ENCODE measurements at places on chromosomes 6 and 20. TPM values are rescaled to one million over a fixed set of nuclear protein-coding genes. Genes with fewer than 3 reads are reported as not detected.

The RPL7L1 gene
- 102 TPM for total RNA-seq

The IRF4 gene
- 0.05 TPM for total RNA-seq

The ID4 gene
- 1.1 TPM for total RNA-seq

The NTSR1 gene
- 0.52 TPM for total RNA-seq

The LTA gene
- total RNA-seq = 0.11 TPM

The NHLRC1 gene
- total RNA-seq = 2.0 TPM

The PLEKHG1 gene
- 19.2 TPM for total RNA-seq

The CD24 gene
- 3.3 TPM for total RNA-seq

The RBPJL gene
- total RNA-seq = not detected

The MMP24OS gene
- total RNA-seq = 26.8 TPM

The CASS4 gene
- 0.16 TPM for total RNA-seq

The MLIP gene
- 0.66 TPM for total RNA-seq

The MYL9 gene
- 0.39 TPM for total RNA-seq

The PRDM13 gene
- not detected for total RNA-seq

The TBC1D32 gene
- total RNA-seq = 21.6 TPM

The HSPA12B gene
- total RNA-seq = 0.69 TPM

The LY6G5C gene
- 1.7 TPM for total RNA-seq

The PLCB1 gene
- 38.8 TPM for total RNA-seq

The PPP1R14C gene
- total RNA-seq = 64.3 TPM

The CBLN4 gene
- total RNA-seq = not detected

The ARG1 gene
- 0.98 TPM for total RNA-seq

The COL20A1 gene
- total RNA-seq = 1.6 TPM

The TAF8 gene
- total RNA-seq = 5.2 TPM

The CDSN gene
- total RNA-seq = 0.20 TPM

The ZFP57 gene
- total RNA-seq = not detected

The ULBP1 gene
- 3.8 TPM for total RNA-seq

The LY86 gene
- not detected for total RNA-seq

The MACROD2 gene
- total RNA-seq = 10.4 TPM

The ABCC10 gene
- total RNA-seq = 22.2 TPM

The RMND1 gene
- total RNA-seq = 32.0 TPM

The SLC17A2 gene
- total RNA-seq = 0.15 TPM

The FAM83B gene
- not detected for total RNA-seq

The CENPQ gene
- total RNA-seq = 8.2 TPM

The SMLR1 gene
- total RNA-seq = 0.11 TPM

The MAN1A1 gene
- total RNA-seq = 17.2 TPM

The FRS3 gene
- 7.1 TPM for total RNA-seq

The MED20 gene
- 13.3 TPM for total RNA-seq

The FRK gene
- total RNA-seq = 0.33 TPM

The KCNK17 gene
- total RNA-seq = 0.32 TPM

The CALHM4 gene
- total RNA-seq = not detected

The TEAD3 gene
- 4.4 TPM for total RNA-seq

The TUBB2B gene
- 1,371 TPM for total RNA-seq
